ENCODE measurements at places on chromosomes 7 and 10. TPM values are rescaled to one million over a fixed set of nuclear protein-coding genes. Genes with fewer than 3 reads are reported as not detected.

The GPR26 gene
- not detected for total RNA-seq

The AGK gene
- total RNA-seq: 29.0 TPM

The CCM2 gene
- 65.6 TPM for total RNA-seq

The VAX1 gene
- total RNA-seq: not detected

The NEUROG3 gene
- total RNA-seq: not detected

The SPDYE6 gene
- total RNA-seq: not detected

The ASIC3 gene
- not detected for total RNA-seq

The ECD gene
- 33.4 TPM for total RNA-seq

The SRRM3 gene
- 0.91 TPM for total RNA-seq

The FZD8 gene
- total RNA-seq: 30.2 TPM

Measured in epithelial cell of umbilical artery (primary cell).